CD4-positive, CD25-positive, alpha-beta regulatory T cell (primary cell): ENCODE measurements at places on chromosomes 4 and X. TPM values are rescaled to one million over a fixed set of nuclear protein-coding genes. Genes with fewer than 3 reads are reported as not detected.
A peak's percentile ranks its signal among the peaks of the same experiment; 100 is the strongest.

SPARCL1 gene
- not detected for total RNA-seq

DNA sequence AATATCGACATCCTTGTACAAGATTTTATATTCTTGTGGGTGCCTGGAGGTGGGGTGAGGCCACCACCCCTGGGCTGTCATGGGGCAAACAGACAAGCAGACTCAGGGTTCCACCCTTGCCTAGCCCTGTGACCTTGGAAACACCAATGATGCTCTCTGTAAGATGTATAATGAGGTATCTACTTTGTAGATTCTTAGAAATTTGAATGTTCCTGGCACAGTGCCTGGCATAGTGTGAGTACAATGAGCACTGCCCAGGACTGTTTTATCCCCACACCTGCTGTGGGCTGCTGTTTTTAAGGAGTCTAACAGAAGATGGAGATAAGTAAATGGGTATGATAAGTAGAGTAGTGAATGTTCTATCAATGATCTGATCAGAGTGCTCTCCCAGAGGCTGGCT lies 3.1 kb downstream of the ZNF518B start:
- no peak for DNase-seq

GRCh38 chrX:104749951-104750610 lies 184.1 kb downstream of the IL1RAPL2 start:
- no peak for DNase-seq

GRCh38 chr4:183885205-183885720 lies 19.8 kb upstream of the STOX2 start:
- no peak for DNase-seq

GRCh38 chr4:163484906-163485305 lies 9.6 kb upstream of the TMA16 start:
- peak; percentile 53 for DNase-seq

DNA sequence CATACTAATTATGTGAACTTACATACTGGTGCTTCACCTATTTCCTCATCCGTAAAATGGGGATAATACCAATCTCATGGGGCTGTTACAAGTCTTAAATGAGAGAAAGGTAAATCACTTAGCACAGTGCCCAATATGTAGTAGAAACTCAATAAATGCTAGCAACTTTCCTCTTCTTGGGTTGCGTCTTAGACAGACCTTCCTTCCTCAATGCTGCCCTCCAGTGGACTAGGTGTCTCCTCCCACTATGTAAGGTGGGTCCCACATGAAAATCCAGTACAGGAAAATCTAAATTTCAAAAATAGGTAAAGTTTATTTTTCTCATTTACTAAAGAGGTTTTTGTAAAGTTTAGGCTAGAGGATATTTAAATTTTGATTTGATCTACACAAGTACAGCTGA lies 20.6 kb downstream of the ZDHHC9 start:
- peak; percentile 59 for DNase-seq
